ENCODE measurements at places on chromosomes 7 and 10. TPM values are rescaled to one million over a fixed set of nuclear protein-coding genes. Genes with fewer than 3 reads are reported as not detected.
A peak's percentile ranks its signal among the peaks of the same experiment; 100 is the strongest.

DGKB gene
- not detected for total RNA-seq

- DNase-seq, result no peak
Observed at GRCh38 chr7:50450590-50451032, 461 bp upstream of the FIGNL1 start.

DNA sequence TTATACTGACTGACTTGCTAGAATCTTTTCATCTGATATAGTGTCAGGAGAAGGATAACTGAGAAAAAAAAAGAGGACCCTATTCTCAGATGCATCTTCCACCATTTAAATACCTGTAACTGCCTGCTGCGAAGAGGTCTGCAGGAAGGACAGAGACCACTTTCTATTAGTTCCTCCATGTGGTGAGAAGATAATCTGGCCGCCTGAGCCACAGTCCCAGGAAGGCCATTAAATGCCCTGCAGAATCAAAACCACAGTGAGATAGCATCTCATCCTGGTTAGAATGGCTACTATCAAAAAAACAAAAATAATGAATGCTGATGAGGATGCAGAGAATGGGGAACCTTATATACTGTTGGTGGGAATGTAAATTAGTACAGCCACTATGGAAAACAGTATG is 19.9 kb upstream of the IFIT1B start:
- DNase-seq, result no peak

- DNase-seq, result no peak
Observed at GRCh38 chr7:157360483-157361025, 23.8 kb downstream of the DNAJB6 start.

DNA sequence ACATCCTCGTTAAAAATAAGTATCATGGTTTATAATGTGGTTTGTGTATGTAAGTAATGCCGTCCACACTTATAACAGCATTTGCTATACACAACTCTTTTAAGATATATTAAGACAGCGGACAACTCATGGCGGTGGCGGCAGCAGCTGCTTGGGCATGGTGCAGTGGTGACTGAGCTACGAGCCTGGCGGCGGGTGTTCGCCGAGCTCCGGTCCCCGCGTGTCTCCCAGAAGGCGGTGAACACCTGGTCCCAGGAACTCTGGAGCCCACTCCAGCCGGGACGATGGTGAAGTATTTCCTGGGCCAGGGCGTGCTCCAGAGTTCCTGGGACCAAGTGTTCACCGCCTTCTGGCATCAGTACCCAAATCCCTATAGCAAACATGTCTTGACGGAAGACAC is 38.8 kb downstream of the JMJD1C start:
- no peak for DNase-seq

GRCh38 chr7:45174328-45174610 is 16.7 kb downstream of the RAMP3 start:
- no peak for DNase-seq

- no peak for DNase-seq
Observed at GRCh38 chr7:2012981-2013380, 219.8 kb downstream of the MAD1L1 start.

GRCh38 chr7:65441010-65441409 is 67.4 kb downstream of the ZNF92 start:
- peak; percentile 51 for DNase-seq

SFTPA1 gene
- total RNA-seq, result not detected

GRCh38 chr7:130127821-130128317 is 57.5 kb downstream of the KLHDC10 start:
- no peak for DNase-seq

DNA sequence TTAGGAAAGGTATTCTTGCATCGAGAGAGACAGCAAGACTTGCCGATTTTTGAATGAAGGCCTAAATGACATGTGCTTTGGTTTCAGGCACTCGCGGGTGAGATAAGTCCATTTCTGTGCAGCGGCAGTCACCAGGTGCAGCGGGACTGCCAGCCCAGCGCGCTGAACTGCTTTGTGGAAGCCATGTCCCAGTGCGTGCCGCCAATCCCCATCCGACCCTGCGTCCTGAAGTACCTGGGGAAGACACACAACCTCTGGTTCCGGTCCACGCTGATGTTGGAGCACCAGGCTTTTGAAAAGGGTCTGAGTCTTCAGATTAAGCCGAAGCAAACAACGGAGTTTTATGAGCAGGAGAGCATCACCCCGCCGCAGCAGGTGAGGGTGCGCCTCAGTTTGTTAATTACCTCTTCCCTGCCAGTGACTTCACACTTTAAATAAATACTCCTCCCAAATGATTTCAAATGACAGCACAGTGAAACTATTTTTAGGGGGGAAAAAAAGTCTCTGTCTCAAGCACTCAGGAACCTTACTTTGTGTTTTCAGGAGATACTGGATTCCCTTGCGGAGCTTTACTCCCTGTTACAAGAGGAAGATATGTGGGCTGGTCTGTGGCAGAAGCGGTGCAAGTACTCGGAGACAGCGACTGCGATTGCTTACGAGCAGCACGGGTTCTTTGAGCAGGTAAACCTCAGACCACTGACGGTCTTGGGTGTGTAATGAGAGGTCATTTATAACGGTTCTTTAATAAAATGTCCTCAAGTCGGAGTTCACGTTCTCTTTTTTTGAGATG is 98.3 kb downstream of the TRRAP start:
- no peak for DNase-seq

HDAC9 gene
- 4.7 TPM for total RNA-seq

DNA sequence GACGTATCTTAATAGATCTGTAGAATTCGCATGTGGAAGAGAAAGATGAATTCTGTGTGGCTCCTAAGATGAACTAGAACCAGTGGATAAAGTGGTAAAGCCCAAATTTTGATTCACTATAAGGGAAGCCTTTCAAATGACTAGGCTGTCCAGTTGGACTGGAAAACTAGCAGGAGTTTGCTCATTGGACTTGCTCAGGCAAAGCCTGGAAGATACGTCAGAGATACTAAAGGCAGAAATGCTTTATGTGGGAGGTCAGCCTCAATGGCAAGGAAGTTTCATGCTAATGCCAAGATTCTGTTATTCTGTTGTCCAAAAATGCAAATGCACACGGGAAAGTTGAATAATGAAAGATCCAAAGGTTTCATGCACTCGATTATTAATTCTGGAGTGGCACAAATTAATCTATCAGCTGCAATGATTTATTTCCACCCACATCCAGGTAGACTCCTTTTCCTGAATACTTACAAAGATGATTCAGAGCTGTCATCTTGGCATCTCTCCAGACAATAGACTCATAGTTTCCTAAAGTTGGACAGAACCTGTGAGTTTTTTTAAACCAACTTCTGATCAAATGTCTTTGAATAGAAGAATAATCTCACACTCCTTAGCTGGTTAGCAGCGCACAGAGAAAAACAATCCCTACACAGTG is 20.5 kb upstream of the PPP1R3C start:
- DNase-seq, result no peak

- no peak for DNase-seq
Observed at GRCh38 chr10:129949891-129950291, 14.2 kb downstream of the EBF3 start.

- DNase-seq, result no peak
Observed at GRCh38 chr10:4623200-4623599, 202.8 kb upstream of the AKR1E2 start.

DNA sequence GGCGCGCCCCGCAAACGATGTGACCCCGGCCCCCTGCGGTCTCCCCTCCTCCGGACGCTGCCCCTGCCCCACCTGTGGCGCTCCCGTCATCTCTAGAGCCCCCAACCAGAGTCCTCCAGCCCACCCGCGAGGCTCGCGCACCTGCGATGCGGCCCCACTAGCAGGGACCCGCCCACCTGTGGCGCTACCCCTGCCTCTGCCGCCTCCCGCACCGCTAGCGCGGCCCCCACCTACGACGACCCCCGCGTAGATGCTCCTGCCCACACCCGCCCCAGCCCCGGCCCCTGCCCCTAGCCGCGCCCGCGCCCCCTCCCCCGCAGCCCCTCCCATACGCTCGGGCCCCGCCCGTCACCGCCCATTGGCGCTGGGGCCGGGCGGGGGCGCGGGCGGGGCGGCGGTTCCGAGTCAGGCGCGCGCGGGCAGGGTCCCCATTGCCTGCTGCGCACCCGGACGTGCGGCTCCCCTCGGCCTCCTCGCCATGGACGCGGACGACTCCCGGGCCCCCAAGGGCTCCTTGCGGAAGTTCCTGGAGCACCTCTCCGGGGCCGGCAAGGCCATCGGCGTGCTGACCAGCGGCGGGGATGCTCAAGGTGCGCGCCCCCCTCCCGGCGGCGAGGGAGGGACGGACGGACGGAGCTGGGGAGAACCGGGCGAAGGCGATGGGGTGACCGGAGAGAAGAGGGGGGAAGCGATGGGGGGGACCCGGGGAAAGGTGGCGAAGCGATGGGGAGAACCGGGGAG is at the start of gene PFKP:
PFKP (plus strand) TSS at position 431 of the 741 bp plus-strand sequence; CDS start at position 479, 48 bp downstream.
- DNase-seq, result no peak

WEE2 gene
- total RNA-seq, result not detected

DNA sequence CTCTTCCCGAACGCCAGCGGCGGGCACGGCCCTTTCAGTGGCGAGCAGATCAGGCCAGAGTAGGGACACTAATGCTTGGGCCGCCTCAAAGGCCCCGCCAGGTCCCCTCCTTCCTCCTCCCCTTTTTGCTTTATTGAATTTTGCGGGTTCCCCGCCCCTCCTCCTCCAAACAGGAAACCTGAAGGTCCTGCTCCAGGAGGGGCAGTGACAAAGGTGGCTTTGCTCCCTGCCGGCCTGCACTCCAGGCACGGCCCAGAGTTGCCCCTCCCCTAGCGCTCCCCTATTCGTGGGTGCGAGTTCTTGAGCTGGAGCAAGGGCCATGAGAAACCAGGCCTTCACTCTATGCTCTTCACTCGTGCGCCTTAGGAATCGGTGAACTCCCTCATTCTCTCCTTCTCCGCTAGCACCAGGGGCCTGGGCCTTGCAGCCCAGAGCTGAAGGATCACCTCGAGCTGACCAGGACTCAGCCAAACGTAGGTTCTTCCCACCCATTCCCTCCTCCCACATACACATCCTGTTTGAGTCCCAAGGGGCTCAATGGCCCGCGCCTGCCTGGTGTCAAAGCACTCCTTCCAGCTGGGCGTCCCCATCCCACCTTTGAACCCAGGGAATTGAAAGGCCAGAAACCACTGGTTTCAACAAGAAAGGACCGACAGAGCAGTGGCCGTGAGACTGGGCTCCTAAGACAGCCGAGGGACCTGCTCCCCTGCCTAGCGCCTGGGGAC is 619 bp upstream of the HOXA6 start:
- no peak for DNase-seq

GRCh38 chr7:130961128-130961601 is 227.2 kb upstream of the KLF14 start:
- DNase-seq, result no peak

- no peak for DNase-seq
Observed at GRCh38 chr10:42992156-42992956, 84.5 kb upstream of the RET start.

GRCh38 chr7:136210079-136210478 is 232.9 kb upstream of the MTPN start:
- no peak for DNase-seq
